ENCODE measurements at places on chromosomes 3 and 15.

- no peak for DNase-seq
These were observed 3.9 kb downstream of the CPOX start for GRCh38 chr3:98589331-98590036.

GRCh38 chr15:87761736-87762509 is 494.6 kb downstream of the NTRK3 start:
- no peak for DNase-seq

DNA sequence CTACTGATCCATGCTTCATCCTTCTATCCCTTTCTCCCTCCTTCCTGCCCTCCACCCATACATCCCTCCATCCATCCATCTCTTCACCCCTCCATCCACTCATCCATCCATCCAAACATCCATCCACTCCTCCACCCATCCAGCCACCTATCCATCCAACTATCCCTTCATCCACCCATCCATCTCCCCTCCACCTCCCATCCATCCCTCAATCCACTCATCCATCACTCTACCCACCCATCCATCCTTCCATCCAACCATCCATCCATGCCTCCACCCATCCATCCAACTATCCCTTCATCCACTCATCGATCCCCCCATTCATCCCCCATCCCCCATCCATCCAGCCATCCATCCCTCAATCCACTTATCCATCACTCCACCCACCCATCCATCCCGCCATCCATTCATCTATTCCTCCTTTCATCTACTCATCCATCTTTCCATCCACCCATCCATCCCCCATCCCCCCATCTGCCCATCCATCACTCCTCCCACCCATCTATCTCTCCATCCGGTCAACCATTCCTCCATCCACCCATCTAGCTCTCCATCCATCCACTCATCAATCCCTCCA is 132.4 kb upstream of the IQSEC1 start:
- DNase-seq = no peak

GRCh38 chr15:98983334-98983733 is 24.3 kb downstream of the PGPEP1L start:
- DNase-seq = peak; percentile 5

DNA sequence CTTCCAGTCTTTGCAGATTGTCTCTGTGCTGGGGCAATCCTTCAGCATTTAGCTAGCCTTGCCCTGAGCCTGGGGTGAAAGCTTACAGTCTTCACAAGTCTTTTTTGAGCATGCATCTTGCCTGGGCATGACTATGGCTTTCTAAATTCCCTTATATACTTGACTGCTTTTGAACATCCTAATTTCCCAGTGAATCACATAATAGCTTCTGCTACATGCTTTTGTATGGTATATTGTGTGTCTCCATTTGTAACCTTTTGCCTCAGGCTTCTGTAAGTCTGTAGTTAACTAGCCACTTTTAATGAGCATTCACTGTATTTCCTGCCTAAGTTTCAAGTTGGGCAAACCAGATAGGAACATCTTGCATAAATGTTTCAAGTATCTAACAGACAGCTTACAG is 76.8 kb downstream of the CHCHD4 start:
- DNase-seq = no peak

GRCh38 chr3:37590328-37591079 is 271.2 kb upstream of the CTDSPL start:
- DNase-seq = no peak

- peak; percentile 70 for DNase-seq
These were observed 259.9 kb downstream of the FGF12 start for GRCh38 chr3:192467230-192468140.

GRCh38 chr3:141216975-141217374 is 14.7 kb upstream of the PXYLP1 start:
- no peak for DNase-seq

DNA sequence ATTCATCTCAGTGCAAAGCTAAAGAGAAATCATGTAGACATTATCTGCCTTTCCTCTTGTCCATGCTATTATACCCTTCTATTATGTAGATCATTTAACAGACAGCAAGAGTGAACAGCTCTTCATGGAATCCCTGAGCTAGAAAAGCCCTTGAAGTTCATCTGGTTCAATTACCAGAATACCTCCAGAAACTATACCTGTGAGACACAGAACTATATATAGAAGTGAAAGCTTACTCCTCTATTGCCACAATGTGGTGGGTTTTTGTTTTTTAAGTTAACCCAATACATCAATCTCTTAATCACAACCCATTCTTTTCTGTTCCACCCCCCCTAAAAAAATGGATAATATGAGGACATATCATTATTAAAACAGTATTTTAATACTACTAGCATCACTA is 347.7 kb downstream of the PLCL2 start:
- DNase-seq = no peak

DNA sequence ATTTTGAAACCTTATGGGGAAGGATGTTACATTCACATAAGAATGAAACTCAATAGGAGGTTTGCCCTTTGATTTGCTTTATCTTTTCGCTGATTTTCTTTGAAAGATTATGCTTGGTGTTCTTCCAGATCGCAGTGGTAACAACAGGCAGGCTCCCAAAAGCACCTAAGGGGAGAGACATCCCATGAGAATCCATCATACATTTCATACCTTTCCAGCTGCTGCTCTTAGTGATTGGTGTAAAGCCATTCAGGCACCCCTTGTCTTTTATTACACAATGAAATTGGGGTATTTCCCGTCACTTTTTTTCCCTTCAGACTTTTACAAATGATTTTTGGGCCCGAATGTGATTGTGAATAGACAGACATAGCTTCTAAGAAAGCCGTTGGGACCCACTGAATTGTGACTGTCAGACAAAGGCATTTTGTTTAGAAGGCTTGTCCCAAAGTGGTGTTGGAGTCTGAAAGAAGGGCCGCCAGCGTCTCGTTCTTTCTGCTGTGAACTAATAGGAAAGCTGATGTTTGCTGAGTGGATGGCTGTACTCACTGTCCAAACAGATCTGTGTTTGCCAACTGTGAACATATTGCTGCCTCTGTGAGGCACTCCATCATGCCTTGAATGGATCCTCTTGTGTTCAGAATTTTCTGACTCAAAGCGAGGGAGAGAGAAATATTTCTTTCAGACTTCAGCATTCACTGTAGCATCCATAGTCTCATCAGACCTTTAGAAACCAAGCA is 164.3 kb downstream of the FNDC3B start:
- DNase-seq = peak; percentile 96

DNA sequence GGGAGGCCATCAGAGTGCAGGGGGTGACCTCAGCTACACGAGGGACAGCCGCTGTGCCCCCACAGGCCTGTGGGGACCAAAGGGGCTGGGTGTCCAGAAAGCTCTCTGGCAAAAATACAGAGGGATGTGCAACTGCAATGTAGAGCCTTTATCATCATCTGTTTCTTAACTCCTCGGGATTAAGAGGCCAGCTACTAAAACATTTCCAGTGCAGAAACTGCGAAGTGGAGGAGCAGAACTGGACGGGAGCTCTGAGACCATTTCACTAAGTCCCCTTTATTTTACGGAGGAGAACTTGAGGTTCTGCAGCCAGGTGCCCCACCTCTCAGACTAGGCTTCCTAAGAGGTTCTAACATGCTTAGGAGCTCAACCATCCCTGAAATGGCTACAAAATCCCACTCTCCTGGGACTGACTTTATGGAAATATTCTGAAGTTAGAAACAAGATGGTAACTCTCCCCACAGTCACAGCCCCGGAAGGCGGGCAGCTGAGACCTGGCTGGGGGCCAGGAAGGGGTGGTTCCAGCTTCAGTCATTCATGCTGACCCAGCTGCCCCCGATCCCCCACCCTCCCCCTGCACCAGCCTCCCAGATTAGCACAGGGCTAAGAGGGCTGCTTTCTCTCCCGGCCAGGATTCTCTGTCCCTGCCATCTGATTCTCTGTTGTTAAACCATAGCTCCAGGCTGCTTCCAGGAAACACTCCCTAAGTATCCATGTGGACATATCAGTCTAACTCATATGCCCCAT is 40.3 kb downstream of the UMPS start:
- no peak for DNase-seq

- no peak for DNase-seq
These were observed 35.7 kb downstream of the KLF15 start for GRCh38 chr3:126321490-126321889.

DNA sequence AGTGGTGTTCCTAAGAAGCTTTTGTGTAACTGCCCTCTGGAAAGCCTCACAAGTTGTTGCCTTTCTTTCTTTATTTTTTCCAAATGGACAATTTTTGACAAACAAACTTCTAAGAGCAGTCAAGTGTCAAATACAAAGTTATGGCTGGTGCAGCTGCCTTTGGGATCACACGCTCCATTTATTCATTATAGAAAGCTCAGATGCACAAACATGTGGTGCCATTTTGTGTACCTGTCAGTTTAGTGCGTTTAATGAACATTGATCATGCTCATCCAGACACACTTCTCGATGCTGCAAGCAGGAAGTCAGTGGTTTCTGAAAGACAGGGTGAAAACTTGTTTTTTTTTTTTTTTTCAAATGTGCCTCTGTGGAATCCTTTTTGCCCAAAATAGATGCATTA is 324.5 kb downstream of the CNTN4 start:
- DNase-seq = no peak

DNA sequence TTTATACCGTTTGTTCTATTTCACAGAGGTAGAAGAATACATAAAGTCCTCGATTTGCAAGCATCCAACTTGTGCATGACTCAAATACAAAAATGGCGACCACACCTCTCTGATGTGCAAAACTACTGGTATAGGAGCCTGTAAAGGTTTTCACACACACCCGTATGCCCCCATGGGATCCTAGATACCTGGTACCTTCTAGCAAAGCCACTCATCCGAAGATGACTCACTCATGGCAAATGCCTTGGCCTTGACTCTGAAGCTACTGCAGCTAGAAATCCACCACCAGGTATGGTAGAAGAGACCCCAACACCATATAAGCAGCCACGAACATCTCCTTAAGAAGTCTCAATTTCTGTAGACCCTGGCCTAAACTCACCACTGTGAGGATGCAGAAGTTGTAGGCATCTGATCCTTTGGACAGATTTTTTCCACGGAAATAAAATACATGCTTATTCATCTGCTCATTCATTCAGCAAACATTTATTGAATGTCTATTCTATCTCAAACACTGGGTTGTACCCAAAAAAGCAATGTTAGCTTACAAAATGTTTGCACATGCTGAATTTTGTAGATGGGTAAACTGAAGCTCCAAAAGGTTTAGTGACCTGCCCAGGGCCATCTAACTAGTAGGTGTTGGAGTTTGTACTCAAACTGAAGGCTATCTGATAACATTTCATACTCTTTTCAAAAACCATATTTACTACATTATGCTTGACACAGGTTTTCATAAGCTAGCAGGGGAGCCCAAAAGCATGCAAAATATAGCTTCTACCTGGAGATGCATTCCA is 158.8 kb downstream of the RORA start:
- no peak for DNase-seq

DNA sequence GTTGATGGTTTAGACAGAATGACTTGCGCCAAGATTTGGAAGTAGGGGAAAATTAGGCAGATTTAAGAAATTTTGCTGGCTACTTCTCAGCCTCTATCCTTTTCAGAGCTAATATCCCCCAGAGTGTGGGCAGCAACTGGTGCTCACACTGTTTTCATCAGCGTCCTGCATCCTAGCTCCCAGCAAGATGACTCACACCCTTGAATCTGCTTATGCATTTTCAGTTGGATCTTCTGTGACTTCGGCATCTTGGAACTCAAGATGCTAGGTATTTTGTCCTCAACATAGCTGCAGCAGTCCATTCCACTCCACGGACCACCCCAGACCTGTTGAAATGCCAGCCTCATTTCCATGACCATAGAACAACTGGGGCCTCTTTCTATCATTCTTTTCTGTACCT is 336.1 kb upstream of the NR2F2 start:
- DNase-seq = no peak

- no peak for DNase-seq
These were observed 42.5 kb downstream of the IL16 start for GRCh38 chr15:81239190-81239589.

DNA sequence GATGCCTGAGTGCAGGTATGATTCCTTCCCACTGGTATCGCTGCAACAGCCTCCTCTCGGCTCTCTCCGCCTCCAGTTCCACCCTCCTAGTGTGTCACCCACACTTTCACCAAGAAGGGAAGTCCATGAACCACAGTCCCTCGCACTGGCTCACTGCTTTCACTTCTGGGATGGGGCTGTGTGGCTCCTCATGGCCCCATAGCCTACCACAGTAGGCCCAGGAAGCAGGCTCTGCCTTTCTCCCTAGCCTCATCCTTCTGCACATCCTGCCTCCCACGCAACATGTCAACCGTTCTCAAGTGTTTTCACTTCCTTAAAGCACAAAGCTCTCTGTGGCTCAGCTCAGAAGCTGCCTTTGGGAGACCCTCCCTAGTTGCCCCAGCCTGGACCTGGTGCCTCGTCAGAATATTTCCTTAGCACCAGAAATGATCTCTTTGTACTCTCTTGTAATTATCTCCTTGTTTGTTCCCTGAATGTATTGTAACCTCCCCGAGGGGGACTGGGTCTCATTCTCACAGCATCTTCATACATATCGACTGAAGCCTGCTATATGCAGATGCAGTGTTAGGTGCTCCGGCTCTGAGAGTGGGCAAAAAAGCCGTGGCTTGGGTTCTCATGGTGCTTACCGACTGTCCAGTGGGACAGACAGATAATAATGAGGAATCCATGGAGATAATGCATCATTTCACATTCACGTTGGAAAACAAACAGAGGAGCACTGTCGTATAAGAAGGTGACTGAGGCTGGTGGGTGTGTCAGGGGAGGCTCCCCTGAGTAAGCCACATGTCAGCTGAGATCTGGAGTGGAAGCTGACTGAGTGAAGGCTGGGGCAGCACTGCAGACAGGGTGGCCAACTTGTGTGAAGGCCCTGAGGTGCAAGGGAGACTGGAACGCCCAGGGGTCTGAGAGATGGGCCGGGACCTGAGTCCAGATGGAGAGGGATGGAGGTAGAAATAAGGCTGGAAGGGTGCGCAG is 107.1 kb downstream of the DGKG start:
- DNase-seq = no peak

DNA sequence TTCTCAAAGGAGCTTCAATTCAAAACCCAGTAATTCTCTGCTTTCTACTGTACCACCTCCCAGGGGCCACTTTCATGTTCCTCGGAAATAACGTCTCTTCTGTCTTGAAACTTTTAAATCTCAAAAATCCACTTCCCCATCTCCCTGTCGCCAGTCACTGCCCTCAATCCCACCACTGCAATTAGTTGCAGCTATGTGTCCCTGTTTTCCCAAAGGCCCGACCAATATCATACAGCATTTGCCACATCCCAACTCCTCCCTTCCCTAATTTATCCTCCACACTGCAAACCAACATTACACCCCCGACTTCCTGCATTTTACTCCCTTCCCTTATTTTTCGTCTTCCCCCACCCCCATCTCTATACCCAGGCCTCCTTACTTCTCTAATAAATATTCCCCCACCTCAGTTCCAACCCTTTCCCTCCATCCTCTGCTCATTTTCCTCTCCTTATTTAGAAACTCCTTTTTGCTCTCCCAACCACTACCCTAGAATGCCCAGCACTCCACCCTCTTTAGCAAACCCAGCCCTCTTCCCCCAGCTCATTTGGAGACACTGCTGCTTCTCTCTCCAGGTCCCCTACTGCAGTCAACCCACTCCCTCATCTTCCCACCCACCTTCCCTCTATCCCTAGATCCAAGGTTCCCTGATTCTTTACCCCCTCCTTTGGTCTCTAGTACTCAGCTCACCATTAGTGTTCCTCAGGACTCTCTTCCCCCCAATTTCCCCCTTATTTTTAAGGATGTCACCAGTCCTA is 1.1 kb downstream of the NPTN start:
- no peak for DNase-seq

Data from NCI-H2029 treated with DMSO at 0.1 percent for 48 hours (cell line).